ENCODE measurements at places on chromosomes 5 and 9. TPM values are rescaled to one million over a fixed set of nuclear protein-coding genes. Genes with fewer than 3 reads are reported as not detected.

- peak; percentile 17 for DNase-seq
Measured at GRCh38 chr9:26723486-26723885, 169.1 kb downstream of the CAAP1 start.

- no peak for DNase-seq
Measured at GRCh38 chr5:180607861-180608571, 16.7 kb upstream of the SCGB3A1 start.

GRCh38 chr5:124206540-124206939 is 539.9 kb downstream of the ZNF608 start:
- no peak for DNase-seq

- no peak for DNase-seq
Measured at GRCh38 chr9:87138128-87139040, 191.1 kb upstream of the GAS1 start.

Gene ORM2
- total RNA-seq: not detected

Gene CCIN
- 2.6 TPM for total RNA-seq

All from fibroblast of the aortic adventitia (primary cell).